ENCODE measurements at places on chromosomes 4 and X.

- no peak for DNase-seq
Measured at GRCh38 chr4:27881705-27882104, 1021.1 kb downstream of the STIM2 start.

DNA sequence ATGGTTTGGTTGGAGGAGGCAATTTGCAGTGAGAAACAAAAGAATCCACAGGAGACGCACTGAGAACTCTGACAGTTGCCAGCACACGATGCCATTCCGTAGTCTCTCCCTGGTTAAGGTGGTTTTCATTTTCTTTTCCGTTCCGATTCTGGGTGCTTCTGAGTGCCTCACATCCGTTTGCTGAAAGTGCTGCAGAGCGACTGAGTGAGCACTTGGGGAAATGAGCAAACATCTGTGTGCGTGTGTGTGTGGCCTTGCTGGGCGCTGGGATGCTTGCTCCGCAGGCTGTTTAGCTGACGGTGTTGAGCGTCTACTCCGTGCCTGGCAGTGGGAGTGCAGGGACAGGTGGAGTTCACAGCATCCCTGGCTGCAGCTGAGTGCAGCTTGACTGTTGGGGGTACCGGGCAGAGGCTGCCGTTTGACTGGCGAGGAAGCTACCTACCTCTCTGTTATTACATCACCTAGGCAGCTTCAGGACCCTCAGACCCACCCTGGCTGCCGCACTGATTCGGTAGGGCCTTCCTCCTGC, 49.3 kb downstream of the SORCS2 start:
- no peak for DNase-seq

GRCh38 chr4:151717314-151717713, 43.5 kb downstream of the GATB start:
- no peak for DNase-seq

GRCh38 chr4:12036450-12036849, 607.8 kb upstream of the HS3ST1 start:
- DNase-seq, result no peak

DNA sequence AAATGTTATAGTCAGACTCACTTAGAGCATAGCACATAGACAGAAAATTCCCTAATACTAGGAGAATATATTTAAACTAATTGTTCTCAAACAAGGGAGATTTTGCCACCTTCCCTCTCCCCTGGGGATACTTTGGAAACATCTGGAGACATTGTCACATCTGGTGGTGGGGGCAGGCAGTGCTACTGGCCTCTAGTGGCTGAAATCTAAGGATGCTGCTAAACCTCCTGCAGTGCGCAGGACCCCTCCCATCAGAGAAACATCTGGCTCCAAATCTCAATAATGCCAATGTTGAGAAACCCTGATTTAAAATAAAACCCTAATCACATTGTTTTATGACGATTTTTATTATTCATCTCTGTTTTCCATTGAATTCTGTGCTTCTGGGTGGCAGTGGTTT, 244.9 kb downstream of the FRMPD4 start:
- no peak for DNase-seq

- DNase-seq, result no peak
Measured at GRCh38 chr4:7134737-7135388, 57.5 kb upstream of the SORCS2 start.
